Fibroblast of gingiva (primary cell): ENCODE measurements at places on chromosomes 2 and 18.

GRCh38 chr2:60479226-60480088 lies 74.0 kb downstream of the BCL11A start:
- DNase-seq = no peak

GRCh38 chr2:42925742-42926433 lies 133.5 kb upstream of the HAAO start:
- DNase-seq = peak; percentile 69

GRCh38 chr18:38654946-38655345 lies 1089.3 kb upstream of the CELF4 start:
- DNase-seq = no peak

DNA sequence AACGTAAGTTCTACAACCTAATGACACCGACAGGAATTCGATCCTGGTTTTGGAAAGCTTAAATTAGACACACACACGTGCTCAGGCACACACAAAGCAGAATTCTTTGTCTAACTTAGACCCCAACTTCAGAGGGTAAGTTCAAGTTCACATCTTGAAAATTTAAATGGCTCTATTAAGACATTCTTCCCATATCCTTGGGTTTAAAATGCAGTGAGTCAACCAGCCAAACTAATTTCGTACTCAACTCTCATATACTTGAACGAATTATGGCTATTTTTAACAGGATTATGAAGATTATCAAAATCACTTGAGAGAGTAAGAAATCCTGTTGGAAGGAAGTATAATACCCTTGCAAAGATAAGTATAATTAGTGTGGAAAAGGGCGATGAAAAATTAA lies 53.2 kb upstream of the ARL4C start:
- DNase-seq = no peak

DNA sequence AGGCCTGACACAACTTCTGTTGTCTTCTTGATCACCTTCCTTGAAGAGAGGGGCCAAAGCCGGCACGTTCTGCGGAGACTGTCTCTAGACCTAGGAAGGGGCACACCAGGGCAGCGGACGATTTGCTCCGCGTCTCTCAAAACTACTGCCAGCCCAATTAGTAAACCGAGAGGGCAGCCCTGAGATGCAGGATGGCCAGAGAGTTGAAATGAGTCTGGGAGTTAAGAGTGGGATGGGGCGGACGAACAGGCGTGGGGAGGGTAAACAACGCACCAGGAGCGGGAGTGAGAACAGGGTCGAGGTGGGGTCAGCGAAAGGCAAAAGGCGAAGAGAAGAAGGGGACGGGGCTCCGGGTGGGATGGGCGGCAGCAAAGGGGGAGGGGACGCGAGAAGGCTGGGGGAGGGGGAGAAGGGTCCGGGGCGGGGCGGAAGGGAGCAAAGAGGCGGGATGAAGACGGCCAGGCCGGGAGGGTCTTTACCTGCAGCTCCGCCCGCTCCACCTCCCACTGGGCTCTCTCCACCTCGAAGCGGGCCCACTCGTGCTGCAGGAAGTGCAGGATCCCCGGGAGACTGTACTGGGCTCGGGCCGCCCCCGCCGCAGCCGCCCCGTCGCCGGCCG lies 476 bp downstream of the STRN start:
- no peak for DNase-seq

DNA sequence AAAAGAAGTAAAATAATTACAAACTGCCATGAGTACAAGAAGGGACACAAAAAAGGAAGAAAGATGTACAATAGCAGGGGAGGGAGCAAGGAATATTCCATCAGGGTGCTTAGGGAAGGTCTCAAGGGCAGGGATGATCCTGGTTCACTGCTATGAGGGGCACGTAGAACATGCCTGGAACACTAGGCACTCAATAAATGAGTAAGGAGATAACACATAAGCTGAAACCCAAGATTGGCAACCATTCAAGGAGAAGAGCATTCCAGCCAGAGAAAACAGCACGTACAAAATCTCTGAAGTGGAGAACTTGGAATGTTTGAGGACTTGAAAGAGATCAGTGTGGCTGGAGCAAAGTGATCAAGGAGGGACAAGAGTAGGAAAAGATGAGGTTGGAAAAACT lies 103.2 kb downstream of the FAM161A start:
- DNase-seq = peak; percentile 6

DNA sequence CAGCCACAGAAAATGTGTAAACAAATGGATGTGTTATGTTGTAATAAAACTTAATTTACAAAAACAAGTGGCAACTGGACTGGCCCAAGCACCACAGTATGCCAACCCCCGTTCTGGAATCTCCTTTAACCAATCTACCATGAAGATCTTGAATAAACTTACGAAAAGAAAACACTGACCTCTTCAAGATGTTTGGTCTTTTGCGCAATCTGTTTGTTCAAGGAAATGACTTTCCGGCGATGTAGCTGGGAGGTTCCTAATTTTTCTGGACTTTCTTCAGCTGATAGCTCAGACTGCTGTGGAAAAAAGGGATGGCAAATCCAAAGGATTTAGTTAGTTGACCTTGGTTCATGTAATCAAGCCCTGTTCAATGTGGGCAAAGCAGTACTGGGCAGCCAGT lies 55.7 kb downstream of the CCDC93 start:
- DNase-seq = peak; percentile 92

DNA sequence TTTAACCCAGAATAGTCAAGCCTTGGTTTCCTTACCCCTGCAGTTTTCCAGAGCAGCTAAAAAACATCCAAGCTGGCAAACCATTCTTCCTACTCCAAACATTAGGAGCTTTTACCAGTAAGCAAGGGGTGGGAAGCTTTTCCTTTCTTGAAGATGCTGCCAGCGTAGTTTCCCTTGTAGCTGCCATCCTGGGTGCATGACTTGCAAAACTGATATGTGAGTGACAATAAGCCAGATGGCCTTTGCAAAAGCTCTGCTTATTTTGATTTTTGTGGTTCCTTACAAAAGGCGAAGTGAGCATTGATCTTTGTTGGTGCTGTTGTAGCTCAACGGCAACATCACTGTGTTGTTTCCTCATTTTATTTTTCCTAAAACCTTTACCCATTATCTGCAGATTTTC lies 138.8 kb downstream of the WDSUB1 start:
- DNase-seq = no peak

GRCh38 chr2:166135849-166136258 lies 8.0 kb upstream of the SCN1A start:
- DNase-seq = no peak

DNA sequence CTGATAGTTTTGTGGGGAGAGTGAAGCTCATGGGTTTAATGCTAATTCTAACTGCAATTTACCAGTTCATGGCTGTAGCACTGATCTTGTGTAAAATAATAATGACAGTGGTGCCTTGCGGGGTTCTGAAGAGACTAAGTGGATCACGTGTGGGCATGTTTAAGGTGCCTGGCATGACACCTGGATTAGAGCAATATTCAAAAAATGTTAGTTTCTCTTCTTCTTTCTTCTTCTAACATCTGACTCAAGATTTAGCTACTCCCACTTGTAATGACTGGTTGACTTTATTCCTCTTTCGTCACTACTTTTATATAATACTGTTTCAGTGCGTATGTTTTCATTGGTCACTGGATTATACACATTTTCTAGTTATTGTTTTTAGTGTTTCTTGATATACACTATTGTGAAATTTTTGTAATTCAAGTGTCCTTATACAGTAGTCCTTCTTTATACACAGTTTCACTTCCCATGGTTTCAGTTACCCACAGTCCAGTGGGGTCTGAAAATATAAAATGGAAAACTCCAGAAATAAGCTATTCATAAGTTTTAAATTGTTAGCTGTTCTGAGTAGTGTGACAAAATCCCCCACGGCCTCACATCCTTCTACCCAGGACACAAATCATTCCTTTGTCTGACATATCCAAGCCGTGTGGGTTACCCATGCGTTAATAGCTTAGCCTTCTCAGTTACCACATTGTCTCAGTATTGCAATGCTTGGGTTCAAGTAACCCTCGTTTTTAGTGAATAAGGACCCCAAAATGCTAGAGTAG lies 662.2 kb upstream of the CNTNAP5 start:
- no peak for DNase-seq

- DNase-seq = no peak
Observed at GRCh38 chr2:135124924-135125886, 73.1 kb downstream of the RAB3GAP1 start.

GRCh38 chr2:88167740-88168139 lies 2.4 kb upstream of the THNSL2 start:
- no peak for DNase-seq

DNA sequence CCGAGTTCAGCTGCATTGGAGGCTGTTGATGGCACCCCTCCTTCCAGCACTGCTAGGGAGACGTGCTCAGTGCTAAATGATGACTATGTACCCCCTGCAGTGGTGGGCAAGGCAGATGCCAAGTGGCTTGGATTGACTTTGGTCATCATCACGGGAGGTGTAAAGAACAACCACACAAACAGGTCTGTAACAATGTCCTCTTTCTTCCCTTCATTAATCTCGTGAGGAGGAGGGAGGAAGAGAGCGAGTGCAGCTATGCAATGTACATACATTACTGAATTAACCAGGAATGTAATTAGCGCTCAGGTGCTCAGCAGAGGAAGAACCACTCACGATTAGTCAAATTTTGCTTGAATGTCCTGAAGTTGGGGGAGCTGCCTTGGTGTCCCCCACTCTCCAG lies 173.9 kb upstream of the SKOR2 start:
- no peak for DNase-seq

- DNase-seq = no peak
Observed at GRCh38 chr2:221490506-221491060, 81.5 kb downstream of the EPHA4 start.

- peak; percentile 80 for DNase-seq
Observed at GRCh38 chr2:199404841-199405240, 52.9 kb downstream of the SATB2 start.

GRCh38 chr18:36901277-36901701 lies 72.4 kb downstream of the KIAA1328 start:
- no peak for DNase-seq

- DNase-seq = no peak
Observed at GRCh38 chr2:24490181-24490689, 819 bp upstream of the NCOA1 start.

DNA sequence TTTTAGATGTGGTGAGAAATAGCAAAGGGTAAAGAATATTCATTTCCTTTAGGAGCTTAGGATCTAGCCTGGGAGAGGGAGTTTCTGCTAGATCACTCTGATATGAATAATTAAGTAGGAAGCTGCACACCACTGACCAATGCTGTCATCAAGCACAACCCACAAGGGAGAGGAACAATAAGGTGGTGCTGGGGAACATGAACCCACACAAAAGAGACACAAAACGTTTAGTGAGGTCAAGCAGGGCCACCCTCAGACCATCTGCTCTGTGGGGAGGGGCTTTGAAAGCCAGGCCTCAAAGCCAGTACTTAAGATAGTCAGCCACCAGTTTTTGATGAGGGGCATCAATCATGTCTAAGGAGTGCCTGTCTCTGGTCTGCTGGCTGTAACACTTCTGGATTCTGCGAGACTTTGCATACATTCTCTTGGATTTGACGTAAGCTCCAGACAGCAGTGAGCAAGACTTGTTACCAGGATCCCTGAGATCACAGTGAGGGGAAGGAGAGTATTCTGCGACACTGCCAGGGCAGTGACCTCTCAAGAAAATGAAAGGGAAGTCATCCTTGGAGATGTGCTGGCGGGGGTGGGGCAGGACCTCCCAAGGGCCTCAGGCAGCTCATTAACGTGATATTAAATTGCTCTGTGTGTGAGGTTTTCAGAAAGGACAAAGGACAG lies 127.0 kb downstream of the CCBE1 start:
- no peak for DNase-seq

GRCh38 chr2:240225660-240226475 lies 85.4 kb upstream of the OTOS start:
- DNase-seq = no peak

DNA sequence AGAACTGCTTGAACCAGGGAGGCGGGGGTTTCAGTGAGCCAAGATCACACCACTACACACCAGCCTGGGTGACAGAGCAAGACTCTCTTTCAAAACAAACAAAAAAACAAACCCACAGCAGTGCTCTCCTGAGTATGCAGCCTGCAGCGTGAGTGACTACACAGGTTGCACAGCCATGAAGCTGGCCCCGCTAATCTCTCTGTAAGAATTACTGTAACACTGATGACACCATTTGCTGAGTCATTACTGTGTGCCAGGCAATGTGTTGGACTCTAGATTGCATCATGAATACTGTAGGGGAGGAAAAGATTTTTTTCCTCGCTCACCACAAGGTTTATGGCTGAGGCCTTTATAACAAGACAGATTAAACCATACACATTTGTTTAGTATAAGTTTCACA lies 118.6 kb upstream of the ATP8B1 start:
- peak; percentile 20 for DNase-seq

DNA sequence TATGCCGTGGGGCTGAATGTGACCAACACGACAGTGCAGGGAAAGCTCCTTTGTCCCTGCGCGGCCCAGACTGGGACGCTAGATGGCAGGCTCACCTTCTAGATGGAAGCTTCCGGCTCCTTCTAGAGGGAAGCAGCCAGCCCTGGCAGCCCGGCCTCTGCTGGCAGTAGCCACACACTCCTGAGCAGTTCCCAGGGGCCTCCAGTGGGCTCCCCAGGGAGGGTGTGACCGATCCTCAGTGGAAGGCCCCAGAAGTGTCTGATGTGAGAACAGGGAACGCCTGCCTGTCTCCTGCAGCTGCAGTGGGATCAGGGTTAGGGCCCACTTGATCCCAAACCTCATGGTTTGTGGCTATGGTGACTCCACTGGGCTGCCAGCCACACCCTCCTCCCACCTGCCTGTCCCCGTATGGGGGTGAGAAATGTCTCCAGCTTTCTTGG lies 48.5 kb upstream of the LRPPRC start:
- peak; percentile 75 for DNase-seq

- no peak for DNase-seq
Observed at GRCh38 chr2:10223932-10224720, 78.6 kb upstream of the HPCAL1 start.

DNA sequence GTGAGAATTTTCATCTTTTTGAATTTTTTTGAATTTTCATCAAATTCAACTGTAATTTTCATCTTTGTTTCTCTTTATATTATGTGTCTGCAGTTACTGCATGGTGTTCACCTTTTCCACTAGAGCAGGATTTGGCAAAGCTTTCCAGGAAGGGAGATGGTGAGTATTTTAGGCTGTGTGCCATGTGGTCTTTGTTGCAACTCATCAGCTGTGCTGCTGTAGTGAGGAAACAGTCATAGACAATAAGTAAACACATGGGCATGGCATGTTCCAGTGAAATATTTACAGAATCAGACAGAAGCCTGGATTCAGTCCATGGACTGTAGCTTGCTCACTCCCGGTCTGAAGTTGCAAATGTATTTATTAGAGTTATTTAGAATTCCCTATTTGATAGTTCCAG lies 120.4 kb downstream of the DCDC2C start:
- peak; percentile 55 for DNase-seq
